ENCODE measurements at places on chromosomes 11 and 22.

- no peak for DNase-seq
Measured at GRCh38 chr11:14902650-14903350, 10.8 kb upstream of the CYP2R1 start.

DNA sequence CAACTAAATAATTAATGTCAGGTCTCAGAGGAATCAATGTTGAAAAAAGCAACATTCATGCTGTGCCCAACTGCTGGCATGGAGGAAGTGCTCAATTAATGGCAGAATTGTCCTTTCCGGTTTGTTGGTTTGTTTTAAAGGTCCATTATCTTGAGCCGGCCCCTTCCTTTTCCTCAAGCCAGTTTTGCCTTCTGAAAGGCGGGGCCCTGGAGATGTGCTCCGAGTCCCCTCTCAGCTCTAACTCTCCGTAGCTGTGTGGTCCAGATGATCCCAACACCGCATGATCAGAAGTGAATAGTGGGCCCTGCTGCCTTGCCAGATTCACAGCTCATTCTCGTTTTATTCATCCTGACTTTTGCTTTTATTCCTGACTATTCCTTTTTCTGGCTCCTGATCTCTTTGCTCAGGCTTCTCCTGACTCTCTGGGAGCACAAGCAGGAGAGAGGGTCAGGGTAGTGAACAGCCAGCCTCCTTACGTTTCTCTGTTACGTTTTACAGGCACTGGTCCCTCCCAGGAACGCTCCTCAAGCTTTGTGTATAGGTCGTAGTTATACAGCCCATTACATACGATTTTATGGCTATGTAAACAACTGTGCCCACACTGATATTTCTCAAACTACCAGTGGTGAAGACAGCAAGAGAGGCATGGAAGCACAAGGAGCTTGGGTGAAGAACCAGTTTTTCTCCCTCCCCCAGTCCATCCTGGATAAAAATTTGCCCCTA lies 265.9 kb downstream of the LARGE1 start:
- no peak for DNase-seq

DNA sequence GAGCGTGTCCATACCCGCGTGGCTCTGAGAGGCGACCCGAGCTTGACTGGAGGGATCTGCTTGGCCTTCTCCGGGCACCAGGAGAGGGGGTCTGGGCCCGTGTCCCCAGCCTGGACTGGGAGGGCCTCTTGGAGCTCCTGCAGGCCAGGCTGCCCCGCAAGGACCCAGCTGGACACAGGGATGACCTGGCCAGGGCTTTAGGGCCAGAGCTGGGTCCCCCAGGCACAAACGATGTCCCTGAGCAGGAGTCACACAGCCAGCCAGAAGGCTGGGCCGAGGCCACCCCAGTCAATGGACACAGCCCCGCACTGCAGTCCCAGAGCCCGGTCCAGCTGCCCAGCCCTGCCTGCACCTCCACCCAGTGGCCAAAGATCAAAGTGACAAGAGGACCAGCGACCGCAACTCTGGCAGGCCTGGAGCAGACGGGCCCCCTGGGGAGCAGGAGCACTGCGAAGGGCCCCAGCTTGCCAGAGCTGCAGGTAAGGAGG lies 38.2 kb downstream of the TRIOBP start:
- DNase-seq, result no peak

DNA sequence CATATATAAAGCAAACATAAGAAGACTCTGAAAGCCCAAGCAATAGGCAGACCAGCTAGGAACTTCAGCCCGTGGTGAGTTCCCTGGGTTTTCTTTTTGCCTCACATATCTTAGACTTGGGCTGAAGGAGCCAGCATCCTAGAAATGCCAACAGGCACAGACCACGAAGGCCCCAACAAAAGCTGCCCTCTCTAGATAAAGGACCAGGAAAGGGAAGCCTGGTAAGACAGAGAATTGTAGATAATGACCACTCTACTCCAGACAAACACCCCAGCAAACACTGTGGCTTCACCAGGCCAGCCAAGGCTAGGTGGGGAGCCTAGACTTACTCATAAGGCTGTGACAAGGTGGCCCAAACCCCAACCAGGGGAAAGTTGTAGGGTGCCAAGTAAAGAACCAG lies 11.2 kb downstream of the GAL start:
- DNase-seq, result no peak

DNA sequence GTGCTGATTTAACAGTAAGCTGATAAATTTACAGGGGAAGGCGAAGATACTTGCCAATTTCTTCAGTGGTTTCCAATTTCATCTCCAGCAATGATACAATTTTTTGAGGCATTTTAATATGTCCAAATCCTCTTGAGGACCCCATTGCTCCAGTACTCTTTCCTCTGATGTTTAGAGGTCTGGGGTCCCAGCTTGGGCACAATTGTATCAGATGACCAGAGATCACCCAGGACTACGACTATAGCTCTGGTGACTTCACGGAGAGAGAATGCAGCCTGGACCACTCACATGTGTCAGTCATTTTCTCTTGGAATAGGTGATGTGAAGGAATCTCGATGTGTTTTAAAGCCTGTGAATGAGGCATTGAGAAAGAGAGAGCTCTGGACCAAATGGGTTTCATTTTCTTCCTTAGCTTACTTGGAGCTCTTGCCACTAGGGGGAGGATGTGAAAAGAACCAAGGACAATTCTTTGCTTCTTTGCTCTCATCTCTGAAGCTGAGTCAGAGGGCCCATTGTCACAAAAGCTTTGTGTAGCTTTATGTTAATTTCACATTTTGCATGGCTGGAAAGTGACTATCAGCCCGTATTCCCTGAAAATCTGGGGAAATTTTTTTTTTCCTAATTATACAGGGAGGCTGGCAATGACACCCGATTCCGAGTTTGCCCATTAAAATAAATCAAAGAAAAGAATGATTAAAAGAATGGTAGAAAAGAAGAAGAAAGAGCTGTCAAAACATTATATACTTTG lies 6.7 kb upstream of the CCDC90B start:
- DNase-seq, result no peak

DNA sequence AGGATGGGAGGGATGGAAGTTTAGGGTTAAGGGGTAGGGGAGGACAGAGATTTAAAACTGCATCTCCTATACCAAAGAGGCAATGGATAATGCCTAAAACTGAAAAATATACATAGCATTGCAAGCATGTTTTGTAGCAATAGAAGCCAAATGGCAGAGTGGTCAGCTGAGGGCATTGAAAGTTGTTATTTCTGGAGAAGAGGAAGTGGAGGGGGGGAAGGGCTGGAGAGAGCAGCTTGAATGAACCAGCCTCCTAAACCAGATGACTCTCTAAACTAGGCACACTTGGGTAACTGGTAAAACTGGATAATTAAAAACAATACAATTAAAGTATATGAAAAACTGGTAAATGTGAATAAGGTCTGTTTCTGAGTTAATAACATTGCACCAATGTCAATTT lies 70.3 kb upstream of the TP53I11 start:
- DNase-seq, result no peak

DNA sequence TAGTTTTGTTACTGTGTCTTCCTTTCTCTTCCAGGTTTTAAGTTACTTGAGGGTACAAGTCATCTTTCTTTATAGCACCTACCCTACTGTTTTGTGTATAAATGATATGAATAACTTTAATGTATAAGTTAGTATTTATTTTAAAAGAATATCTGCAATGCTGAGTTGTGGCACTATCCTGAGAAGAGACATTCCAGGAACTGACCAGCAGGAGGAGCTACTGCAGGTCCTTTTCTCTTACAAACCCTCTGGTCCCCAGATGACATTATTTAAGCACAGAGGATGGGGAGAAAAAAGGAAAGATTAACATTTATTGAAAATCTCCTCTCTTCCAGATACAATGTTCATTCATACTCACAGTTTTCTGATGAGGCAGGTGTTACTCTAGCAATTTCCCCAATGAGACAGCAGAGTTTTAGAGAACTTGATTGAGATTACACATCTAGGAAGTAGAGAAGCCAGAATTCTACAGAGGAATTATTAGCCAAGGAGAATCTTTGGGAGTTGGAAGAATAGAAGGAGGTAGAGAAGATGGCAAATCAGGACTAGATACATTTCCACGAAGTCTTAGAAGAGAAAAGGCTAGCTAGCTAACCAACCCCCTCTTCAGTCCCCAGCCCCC lies 541.2 kb upstream of the API5 start:
- no peak for DNase-seq

GRCh38 chr11:18749681-18750319 lies 23.8 kb upstream of the IGSF22 start:
- DNase-seq, result no peak

DNA sequence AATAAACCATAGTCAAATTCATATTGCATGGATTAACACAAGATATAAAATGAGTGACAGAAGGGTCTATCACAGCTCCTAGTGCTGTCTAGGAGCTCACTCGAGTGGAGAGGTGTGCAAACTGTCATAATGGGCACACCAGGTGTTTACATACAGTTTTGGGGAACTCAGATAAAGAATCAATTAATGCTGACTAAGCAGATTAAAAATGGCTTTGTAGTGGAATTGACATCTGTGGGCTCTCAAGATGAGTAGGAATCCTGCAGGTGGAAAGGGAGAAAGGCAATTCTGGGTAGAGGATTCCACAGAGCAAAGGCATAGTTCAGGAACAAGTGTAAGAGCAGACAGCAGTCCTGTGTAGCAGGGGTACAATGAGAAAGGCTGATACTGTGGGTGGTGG lies 496.2 kb upstream of the CCDC90B start:
- DNase-seq, result no peak

GRCh38 chr11:73154178-73154577 lies 12.1 kb upstream of the FCHSD2 start:
- DNase-seq, result no peak

GRCh38 chr11:119427279-119427678 lies 4.3 kb upstream of the THY1 start:
- no peak for DNase-seq

DNA sequence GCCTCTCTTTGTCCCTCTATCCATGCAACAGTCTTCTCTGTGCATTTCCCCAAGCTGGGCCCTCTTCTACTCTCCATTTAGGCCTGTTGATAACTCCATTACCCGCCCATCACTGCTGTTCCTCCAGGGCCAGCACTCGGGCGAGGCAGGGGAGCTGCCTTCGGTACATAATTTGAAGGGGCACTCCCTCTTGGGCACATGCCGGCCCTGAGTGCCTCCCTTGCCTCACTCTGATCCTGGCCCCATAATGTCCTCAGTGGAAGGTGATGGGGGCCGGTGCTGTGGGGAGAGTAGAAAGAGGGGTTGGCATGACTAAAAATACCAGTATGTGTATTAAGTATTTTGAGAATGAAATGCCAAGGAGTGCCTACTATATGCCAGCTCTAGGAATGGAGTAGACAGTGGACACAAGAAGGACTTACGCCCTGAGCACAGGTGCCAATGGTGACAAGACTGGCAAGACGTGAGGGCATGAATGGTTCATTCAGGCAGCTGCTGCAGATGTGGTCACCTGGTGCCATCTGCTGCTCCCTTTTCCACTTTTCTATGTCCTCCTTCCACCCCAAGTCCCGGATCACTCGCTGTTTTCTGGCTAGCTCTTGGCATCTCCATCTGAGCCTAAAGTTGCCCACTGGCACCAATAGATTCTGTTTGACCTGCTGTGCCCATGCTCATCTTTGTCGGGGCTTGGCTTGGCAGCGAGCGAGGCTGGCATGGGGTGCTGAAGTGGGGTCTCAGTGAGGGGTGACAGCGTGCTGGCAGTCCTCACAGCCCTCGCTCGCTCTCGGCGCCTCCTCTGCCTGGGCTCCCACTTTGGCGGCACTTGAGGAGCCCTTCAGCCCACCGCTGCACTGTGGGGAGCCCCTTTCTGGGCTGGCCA lies 22.6 kb downstream of the TMEM218 start:
- no peak for DNase-seq

DNA sequence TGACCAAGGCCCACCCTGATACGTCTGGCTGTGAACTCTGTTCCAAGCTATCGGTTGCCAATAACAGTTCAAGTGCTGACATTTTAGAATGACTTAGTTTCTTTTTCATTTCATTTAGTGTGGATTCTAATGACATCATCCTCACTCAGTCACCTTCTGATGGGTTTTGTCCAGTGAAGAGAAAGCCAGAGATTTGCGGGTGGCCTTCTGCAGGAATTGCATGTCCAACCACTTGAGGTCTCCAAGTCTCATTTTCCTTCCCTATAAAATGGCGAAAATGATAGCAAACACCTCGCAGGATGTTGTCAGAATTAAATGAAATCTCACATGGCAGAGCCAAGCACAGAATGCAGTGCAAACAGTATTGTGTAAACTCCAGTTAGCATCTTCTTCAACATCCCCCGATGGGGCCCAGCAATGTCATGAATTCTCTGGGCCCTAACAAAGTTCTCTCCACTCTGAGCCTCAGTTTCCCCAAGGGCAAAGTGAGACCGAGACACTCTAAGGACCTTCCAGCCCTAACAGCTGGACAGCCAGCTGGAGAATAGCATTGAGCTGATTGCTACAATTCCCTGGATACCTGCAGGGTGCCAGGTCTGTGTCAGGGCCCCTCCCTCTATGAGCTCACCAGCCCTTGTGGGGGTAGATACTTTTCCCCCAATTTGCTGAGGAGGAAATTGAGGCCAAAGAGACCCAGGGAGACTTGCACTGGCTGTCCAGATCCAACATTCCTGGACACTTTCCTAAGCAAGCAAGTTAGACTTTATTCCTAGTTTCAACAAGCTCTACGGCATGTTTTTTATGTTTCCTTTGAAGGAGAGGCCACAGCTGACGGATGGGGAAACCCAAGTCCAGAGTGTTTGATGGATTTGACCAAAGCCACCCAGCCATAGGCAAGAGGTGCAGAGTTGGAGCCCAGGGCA lies 286.7 kb downstream of the MN1 start:
- DNase-seq, result no peak

DNA sequence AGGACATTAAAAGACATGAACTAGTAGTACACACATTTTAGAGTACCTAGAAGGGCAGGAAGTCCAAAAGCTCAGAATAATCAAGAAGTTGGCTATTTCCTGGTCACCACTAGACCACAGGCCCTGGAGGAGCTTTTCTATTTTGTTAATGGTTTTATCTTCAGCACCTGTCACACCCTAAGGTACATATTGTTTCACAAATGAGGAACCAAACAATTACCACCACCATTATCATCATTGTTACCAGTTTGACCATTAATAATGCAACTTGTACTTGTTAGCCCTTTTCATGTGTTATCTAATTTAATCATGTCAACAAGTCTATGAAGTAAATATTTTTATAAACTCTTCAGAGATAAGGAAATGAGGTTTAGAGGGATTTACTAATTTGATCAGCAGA lies 4.9 kb downstream of the MRPL48 start:
- no peak for DNase-seq

- DNase-seq, result no peak
Measured at GRCh38 chr11:78453140-78453935, 35.7 kb upstream of the GAB2 start.

GRCh38 chr11:69283446-69283845 lies 10.5 kb upstream of the MYEOV start:
- DNase-seq, result no peak

- DNase-seq, result no peak
Measured at GRCh38 chr11:90250970-90251369, 28.1 kb upstream of the CHORDC1 start.

DNA sequence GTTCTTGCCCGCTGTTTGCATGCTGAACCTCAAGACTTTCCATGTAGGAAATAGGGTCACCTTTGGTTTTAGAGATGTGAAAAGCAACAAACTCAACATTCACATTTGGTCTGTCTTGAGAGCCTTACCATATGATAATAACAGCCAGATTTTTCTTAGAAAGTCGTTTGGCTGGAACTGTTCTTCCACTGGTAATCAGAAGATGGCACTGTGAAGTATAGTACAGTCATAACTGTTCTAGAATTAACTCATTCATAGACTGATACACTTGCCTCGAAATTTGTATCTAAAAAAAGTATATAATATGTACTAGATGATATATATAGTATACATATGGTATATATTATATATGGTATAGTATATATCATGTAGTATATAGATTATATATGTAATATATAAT lies 12.3 kb downstream of the LUZP2 start:
- no peak for DNase-seq
